Activated CD4-positive, alpha-beta T cell treated with anti-CD3 and anti-CD28 coated beads, Interleukin-2, amount 50 U/mL, for 16 hours (primary cell): ENCODE measurements at places on chromosomes 4 and X.

- no peak for DNase-seq
Observed at GRCh38 chr4:94574050-94574449, 122.3 kb downstream of the PDLIM5 start.

DNA sequence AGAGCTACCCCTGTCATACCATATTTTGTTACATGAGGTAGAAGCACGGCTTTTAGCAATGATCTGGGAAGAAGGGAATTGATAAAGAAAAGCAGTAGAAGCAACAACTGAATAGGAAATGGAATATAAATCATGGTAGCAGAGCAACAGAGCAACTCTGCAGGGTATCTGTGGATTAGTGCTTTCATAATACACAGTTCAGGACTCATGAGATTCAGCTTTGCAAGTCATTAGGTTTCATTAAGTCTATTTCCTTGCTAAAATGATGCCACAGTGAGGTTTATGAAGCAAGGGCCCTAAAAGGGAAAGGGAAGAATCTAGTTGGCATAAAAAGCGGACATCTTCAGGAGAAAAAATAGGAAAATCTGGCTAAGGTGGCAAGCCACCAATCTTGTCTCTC is 45.6 kb upstream of the GRPR start:
- no peak for DNase-seq

DNA sequence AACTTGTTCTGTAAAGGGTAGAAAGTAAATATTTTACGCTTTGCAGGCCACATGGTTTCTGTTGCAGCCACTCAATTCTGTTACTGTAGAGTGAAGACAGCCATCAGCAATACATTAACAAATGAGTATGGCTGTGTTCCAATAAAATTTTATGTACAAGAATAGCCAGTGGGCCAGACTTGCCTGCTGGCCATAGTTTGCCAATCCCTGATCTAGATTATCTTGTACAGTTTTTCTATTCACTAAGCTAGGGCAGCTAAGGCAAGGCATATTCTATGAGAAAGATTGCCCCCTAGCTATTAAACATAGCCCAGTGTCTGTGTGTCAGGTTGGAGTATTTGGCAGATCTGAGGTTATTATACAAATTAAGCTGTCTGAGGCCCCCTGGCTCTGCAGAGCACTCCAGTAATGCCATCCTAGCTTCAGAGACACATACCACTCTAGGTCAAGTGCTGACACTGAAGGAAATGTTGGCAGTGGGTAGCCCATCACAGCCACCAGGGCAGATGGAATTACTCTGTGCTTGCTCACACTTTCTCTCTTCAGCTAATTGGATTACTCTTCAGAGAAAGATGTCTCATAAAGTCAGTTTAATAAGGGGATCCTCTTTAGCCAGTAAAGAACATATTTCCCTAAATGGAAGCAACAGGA is 40.7 kb downstream of the MTTP start:
- no peak for DNase-seq

GRCh38 chr4:119498527-119498926 is 130.1 kb downstream of the PDE5A start:
- DNase-seq: no peak

DNA sequence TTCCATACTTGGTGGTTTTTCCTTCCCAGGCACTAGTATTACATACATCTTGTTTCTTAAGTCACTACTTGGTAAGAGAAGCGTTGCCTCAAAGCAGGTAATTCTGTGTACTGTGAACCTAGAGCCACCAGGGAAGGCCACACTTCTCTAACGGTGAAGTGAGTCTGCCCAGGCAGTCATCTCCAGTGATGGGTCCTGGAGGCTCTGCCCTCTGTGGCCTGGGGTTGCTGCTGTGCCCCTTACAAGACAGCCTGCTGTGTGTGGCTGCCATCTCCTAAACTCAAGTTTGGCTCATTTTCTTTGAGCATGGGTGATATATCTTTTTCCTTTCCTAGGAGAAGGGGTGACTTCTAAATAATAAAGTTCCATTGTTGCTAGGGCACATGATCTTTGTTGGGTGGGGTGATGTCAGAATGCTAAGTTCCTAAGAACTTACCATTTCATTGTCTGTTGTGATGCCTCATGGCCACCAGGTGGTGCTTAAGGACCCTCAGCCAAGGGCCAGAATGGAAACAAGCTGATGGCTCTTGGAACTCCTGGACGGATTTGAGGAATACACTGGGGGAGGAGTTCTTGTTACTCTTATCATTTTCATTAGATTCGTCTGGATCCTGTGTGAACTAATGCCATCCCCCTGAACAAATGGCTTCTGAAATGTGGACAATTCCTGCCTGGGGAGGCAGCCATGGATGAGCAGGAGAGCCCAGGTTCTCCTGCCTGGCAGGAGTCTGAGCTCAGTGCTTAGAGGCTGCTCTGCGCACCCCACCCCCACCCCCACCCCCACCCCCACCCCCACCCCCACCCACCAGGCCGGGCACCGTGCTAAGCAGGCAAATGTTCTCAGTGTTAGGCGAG is 41.1 kb upstream of the WDR1 start:
- peak; percentile 52 for DNase-seq

- DNase-seq: no peak
Observed at GRCh38 chr4:93337196-93337595, 491.4 kb upstream of the ATOH1 start.

DNA sequence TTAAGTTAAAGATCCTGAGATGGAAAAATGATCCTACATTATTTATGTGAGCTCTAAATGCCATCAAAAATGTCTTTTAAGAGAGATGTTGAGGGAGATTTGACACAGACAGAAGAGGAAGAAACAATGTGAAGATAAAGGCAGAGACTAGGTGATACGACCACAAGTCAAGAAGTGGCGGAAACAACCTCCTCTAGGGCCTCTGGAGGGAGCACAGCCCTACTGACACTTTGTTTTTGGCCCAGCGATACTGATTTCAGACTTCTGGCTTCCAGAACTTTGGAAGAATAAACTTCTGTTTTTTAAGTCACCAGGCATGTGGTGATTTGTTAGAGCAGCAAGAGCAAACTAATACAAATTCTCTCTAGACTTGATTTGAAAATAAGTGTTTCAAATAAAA is 1216.1 kb downstream of the FSTL5 start:
- no peak for DNase-seq

GRCh38 chr4:77681792-77682191 is 76.2 kb downstream of the CXCL13 start:
- no peak for DNase-seq

- no peak for DNase-seq
Observed at GRCh38 chrX:111728096-111728495, 47.1 kb downstream of the ALG13 start.

- no peak for DNase-seq
Observed at GRCh38 chr4:120007191-120007871, 59.3 kb downstream of the MAD2L1 start.

GRCh38 chr4:173046818-173047217 is 121.8 kb upstream of the GALNT7 start:
- DNase-seq: no peak

DNA sequence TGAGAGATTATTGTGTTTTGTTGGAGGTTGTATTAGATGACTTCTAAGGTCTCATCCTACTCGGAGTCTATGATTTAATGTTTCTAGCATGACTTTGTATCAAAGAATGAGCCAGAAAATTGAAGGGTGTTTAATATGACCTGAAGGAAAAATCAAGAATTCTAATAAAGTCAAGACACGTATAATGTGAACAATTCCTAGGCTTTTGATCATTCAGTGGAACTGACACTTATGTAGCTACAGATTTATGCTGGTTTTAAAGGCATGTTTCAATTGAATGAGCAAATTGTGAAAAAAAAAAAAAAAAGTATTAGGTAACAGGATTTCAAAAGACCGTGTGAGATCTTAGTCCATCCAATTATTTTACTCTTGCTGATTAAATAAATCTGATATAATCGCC is 64.9 kb downstream of the GRID2 start:
- DNase-seq: no peak

GRCh38 chr4:72994670-72995069 is 74.8 kb downstream of the COX18 start:
- no peak for DNase-seq

DNA sequence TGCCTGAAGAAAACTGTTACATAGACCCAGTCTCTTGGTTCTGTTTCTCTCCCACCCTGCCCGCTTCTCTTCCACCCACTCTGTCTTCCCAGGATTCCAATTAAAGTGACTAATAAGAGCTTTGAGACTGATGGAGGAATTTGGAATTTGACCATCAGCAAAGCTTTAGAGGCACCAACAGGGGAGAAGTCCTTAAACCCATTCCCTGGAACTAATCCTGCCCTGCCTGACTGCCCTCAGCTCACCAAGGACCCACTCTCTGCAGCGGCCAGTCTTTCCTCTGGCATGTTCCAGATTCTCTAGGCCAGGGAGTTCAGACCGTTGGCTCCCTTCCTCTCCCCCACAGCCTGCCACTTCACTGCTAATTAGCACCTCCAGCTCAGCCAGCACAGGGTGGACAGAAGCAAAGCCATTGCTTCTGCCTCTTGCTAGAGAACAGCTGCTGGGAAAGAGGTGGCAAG is 23.9 kb downstream of the SCD5 start:
- no peak for DNase-seq

DNA sequence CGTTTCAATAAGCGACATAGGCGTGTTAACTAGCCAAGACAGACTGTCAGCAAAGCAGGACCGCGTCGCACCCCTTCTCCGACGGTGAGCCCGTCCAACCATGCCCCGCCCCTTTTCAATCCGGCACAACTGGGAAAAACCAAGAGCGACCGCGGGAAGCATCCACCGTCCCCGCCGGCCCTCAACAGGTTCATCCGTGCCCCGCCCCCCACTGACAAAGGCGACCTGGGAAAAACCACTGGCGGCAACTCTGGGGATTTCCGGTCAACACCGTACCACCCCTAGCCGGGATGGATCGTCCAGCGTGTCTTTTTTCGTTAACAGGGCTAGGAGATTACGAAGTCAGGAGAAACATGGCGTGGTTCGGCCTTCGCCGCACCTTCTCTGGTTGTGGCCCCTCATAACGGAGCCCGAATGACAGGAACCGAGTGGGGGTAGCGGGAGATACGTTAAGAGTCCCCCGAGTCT is 377 bp downstream of the TIMM17B start:
- DNase-seq: peak; percentile 60

GRCh38 chrX:45360571-45360970 is 159.9 kb upstream of the DIPK2B start:
- DNase-seq: no peak

DNA sequence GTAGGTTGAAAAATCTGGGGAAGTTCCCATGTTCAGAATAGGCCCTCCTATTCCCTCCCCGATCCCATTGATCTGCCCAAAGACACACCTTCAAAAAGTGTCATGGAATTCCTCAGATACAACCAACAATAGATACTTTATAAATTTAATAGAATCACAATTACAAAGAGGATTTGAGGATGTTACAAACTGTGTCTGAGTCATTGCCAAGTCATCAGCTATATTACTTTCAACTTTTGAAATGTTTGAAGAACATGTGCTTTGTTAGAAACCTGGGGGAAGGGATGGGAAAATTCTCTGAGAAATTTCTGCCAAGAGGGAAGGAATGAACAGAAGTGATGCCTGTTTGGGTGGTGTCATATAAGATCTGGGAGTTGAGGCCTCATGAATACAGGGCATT is 46.7 kb downstream of the KCNIP4 start:
- no peak for DNase-seq

- DNase-seq: peak; percentile 14
Observed at GRCh38 chrX:107849747-107850421, 24.2 kb downstream of the MID2 start.

GRCh38 chr4:174340714-174341113 is 57.0 kb downstream of the CEP44 start:
- DNase-seq: no peak

DNA sequence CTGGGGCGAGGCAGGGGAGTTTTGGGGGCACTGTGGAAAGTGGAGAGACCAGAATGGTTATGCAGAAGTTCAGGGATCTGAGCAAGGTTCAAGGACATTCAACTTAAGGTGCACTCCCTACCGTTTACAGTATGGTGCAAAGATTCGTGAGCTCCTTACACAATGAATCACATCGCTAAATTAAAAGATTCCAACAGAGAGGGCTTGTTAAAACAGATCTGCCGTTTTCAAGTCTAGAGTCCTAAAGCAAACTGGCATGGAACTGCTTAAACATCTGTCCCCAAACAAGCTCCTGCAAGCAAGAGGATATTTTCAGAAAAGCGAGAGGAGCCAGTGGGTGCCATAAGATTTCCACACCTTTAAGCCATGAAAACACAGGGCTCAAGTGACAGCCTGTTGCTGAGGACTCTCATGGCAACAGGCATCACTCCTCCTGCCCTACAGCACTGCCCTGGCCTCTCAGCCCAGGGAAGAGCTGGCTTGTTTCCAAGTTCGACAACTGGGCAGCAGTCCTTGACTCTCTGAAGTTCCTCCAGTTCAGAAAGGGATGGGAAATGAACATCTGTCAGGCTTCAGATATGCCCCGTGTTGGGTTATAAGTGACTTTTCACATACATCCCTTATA is 10.0 kb downstream of the FAM184B start:
- no peak for DNase-seq

- DNase-seq: peak; percentile 61
Observed at GRCh38 chr4:53196882-53197771, 168.7 kb downstream of the SCFD2 start.

DNA sequence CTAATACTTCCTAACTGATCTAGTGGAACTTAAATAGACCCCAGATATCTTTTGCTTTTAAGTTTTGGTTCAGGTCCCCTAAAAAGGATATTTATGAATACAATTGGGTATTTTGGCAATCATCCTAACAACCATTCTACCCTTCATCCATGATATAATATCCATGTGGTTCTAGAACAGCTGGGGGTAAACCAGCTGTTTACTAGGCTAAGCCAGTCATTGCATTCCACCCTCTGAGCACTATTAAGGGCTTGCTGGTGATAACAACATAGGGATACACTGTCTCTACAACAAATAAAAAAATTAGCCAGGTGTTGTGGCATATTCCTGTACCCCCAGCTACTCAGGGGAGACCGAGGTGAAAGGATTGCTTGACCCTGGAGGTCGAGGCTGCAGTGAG is 54.8 kb upstream of the MAPK10 start:
- no peak for DNase-seq

DNA sequence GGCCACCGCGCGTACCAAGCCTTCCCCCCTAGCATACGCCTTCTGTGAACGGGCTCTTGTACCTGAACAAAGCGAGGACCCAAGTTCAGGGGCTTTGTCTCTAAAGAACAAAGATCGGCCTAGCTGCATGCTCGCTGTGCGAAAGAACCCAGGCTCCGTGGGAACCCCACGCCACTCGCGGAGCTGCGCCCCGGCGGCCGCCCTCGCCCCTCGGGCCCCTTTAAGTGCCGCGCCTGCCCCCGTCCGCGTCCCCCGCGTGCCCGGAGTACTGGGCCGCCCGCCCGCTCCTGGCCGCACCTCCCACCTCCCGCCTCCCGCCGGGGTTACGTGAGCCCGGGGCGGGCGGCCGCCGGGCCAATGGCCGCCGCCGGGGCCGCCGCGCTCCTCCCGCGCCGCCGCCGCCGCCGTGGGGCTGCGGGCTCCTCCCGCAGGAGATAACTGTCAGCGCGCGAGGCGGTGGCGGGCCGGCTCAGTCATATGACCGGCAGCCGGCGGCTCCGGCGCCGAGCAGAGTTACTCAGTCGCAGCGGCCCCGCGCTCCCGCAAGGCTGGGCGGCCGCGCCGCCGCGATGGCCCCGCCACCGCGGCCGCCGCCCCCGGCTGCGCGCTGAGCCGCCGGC is at the start of gene FNIP2:
Gene FNIP2, plus strand, starts transcription at position 472 of the 620 bp plus-strand sequence. CDS start 187 bp downstream, outside the sequence.
- peak; percentile 66 for DNase-seq
